Activated CD8-positive, alpha-beta T cell treated with anti-CD3 and anti-CD28 coated beads for 36 hours (primary cell): ENCODE measurements at places on chromosomes 3 and 15. TPM values are rescaled to one million over a fixed set of nuclear protein-coding genes. Genes with fewer than 3 reads are reported as not detected.

DNA sequence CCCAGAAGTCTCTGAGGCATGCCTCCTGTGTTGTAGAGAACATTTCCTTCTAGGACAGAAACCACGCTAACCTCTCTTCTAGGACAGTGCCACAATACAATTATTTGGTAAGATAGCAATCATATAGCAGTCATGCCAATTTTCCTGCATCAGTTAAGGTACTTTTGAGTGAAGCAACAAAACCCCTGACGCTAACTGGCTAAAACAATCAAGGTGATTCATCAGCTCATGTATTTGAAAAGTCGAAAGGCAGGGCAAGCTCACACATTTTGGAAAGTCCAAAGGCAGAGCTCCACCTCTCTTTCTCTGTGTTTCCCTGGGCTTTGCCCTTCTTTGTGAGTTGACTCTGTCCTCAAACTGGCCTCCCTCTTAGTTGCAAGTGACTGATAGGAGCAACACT lies 10.1 kb downstream of the TERC start:
- H3K36me3 ChIP-seq: no peaks in the 10 kb centered on the region
- H3K27ac ChIP-seq: no peak overlapping the region
- no peak overlapping the region for H3K4me3 ChIP-seq
- no peak for DNase-seq
- H3K4me1 ChIP-seq: peaks cover 17% of the 10 kb centered on the region

The PLSCR5 gene
- total RNA-seq: not detected

The GOLGA8T gene
- total RNA-seq: 0.18 TPM

DNA sequence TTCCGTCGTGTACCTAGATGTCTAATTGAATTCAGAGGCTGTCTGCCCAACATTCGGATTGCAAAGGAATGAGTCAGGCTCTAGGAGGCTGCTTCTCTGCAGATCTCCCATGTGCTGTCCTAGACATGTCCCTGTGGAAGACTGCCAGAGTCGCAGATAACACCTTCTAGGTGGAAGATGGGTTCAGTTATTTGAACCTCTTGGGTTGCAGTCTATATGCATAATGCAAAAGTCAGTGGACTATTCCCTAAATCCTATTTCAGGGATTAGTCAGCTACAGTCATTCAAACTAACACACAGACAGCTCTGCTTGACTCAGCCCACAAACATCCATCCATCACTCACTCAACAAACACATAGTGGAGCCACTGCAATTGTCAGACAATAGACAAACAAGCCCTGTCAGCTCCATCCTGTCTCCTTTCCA lies 300.0 kb upstream of the CTNNB1 start:
- no peak overlapping the region for H3K4me3 ChIP-seq
- H3K4me1 ChIP-seq: no peaks in the 10 kb centered on the region
- no peak overlapping the region for H3K27ac ChIP-seq
- DNase-seq: no peak

GRCh38 chr15:68783226-68784058 lies 37.3 kb downstream of the ANP32A start:
- H3K4me3 ChIP-seq: no peak overlapping the region
- peaks cover 43% of the 10 kb centered on the region for H3K4me1 ChIP-seq
- no peaks in the 10 kb centered on the region for H3K27me3 ChIP-seq
- peak; percentile 79 for DNase-seq

- no peak for DNase-seq
- peaks cover 15% of the 10 kb centered on the region for H3K4me1 ChIP-seq
- no peaks in the 10 kb centered on the region for H3K27me3 ChIP-seq
- no peak overlapping the region for H3K27ac ChIP-seq
- H3K4me3 ChIP-seq: no peak overlapping the region
- H3K36me3 ChIP-seq: peaks cover 14% of the 10 kb centered on the region
These were observed 31.6 kb downstream of the NKIRAS1 start for GRCh38 chr3:23885210-23885609.

The ITIH1 gene
- total RNA-seq: not detected

DNA sequence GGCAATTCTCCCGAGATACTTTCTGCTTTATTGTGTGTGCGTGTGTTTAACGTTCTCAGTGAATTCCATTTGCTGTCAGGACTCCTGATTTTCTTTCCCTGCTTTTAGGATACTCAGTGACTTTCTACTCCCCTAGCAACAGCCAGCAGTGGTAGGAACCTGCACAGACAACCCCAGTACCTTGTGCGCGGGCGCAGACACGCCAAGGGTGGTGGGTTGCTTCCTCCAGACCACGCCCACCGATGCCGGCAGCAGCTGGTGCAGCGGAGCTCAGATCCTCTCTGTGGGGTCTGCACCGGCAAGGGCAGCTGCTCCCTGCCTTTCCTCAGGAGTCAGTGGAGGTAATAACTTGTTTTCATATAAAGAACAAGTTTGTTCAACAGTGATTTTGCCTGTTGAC lies 225.1 kb upstream of the NDN start:
- H3K4me1 ChIP-seq: no peaks in the 10 kb centered on the region
- no peaks in the 10 kb centered on the region for H3K36me3 ChIP-seq
- DNase-seq: no peak
- no peaks in the 10 kb centered on the region for H3K27me3 ChIP-seq
- no peak overlapping the region for H3K4me3 ChIP-seq

The CFAP20DC gene
- total RNA-seq: 1.5 TPM

The ADAMTS9 gene
- total RNA-seq: not detected

DNA sequence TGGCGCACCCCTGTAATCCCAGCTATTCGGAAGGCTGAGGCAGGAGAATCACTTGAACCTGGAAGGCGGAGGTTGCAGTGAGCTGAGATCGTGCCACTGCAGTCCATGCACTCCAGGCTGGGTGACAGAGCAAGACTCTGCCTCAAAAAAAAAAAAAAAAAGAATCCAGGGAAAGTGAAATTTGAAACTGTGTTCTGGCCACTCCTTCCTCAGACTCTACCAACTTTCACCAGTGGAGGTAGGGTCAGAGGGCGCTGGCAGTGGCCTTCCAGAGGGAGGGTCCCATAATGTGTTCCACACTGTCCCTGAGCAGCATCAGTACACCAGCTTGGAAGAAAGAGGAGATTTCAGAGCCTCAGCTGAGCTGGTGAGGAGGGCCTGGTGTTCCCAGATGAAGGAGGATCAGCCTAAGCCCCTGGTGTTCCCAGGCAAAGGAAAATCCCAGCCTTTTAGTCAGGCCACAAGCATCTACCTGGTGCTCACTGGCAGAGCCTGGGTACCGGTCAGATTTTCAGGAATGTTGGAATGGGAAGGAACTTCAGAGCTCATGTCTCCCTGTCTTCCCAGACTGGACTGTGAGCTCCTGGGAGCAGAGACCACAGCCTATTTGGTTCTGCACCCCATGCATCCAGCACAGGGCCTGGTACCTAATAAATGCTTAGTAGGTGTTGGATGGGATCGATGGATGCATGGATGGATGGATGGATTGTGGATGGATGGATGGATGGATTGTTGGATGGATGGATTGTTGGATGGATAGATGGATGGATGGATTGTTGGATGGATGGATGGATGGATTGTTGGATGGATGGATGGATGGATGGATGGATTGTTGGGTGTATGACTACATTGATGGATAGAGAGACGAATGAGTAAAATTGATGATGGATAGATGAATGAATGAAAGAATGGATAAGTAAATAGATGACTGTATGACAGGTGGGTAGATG lies 117.9 kb downstream of the CORO2B start:
- no peak overlapping the region for H3K4me3 ChIP-seq
- peaks cover 6% of the 10 kb centered on the region for H3K4me1 ChIP-seq
- peaks cover 3% of the 10 kb centered on the region for H3K27me3 ChIP-seq
- no peak for DNase-seq

DNA sequence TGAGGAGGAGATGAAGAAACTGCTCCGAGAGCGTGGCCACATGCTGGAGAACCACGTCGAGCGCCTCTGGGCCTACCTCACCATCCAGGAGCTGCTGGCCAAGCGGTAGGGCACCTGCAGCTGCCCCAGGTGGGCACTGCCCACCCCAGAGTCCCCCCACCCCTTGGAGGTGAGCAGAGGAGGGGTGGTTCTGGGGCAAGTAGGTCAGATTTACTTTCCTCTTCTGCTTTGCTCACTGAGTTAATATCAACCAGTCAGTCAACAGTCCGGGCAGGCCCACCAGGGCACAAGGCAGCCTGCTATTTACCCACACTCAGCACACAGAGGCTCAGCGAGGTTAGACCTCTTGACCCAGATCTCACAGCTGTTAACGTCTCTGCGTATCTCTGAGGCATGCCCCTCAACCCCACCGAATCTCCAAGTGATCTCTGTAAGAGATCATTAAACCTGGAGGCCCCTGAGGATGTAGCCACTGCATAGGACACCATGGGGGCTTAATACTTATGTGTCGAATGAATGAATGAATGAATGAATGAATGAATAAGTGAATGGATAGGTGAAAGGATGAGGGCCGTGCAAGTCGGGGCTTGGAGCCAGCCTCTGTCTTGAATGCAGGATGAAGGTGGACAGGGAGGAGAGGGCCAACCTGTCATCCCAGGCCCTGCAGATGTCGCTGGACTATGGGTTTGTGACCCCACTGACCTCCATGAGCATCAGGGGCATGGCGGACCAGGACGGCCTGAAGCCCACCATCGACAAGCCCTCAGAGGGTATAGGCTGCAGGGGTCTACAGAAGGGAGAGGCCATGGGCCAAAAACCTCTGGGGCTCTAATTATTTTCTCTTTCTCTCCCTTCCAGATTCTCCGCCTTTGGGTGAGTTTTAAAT lies 8.0 kb upstream of the ITIH3 start:
- H3K27ac ChIP-seq: no peak overlapping the region
- peaks cover 2% of the 10 kb centered on the region for H3K27me3 ChIP-seq
- no peak overlapping the region for H3K4me3 ChIP-seq
- no peak for DNase-seq
- no peaks in the 10 kb centered on the region for H3K4me1 ChIP-seq

The BFSP2 gene
- 1.1 TPM for total RNA-seq

The WDR93 gene
- not detected for total RNA-seq

The GAP43 gene
- total RNA-seq: not detected

The MYO9A gene
- total RNA-seq: 18.7 TPM
